Osteocyte (in vitro differentiated cells): ENCODE measurements at places on chromosomes 11 and 22. TPM values are rescaled to one million over a fixed set of nuclear protein-coding genes. Genes with fewer than 3 reads are reported as not detected.

DNA sequence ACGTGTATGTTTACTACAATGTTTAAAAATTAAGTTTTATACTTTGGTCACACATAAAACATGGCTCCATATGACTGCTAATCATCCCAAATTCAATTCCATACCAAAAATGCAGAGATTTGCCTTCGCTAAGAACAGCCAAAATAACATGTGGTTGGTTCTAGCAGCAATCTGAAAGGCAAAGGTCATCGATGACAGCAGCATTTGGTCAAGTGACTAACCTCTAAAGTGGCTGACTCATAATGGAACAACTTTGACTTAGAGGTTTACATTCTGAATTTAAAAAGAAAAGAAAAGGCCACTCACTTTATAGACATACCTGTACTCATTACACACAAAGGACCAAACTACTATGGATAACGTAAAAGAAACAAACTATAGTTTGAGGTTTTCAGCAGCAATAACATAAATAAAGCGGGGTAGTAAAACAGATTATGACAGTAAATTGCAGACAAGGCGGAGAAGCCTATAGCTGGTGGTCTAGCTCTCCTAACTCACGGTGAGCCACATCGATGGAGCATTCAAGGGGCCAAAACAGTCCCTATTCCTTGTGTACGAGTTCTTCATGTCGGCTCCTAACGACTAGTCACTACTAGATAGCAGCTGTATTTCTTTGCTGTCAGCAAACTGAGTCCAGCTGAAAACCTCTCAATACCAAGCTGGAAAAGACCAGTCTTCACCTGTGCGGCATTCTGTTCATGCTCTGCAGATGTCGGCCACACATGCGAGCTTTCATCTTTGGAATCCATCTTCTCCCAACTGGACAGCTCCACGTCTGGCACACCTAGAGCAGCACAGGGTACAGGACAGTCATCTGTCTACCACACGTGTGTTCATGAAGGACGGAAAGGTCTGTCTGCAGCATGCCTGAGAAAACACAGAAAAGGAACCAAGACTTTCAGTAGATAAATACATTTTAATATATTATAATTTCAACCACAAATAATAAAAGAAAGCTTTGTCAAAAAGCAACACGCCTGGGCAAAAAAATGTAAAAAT is 42.1 kb downstream of the PRDM10 start:
- DNase-seq = no peak

DNA sequence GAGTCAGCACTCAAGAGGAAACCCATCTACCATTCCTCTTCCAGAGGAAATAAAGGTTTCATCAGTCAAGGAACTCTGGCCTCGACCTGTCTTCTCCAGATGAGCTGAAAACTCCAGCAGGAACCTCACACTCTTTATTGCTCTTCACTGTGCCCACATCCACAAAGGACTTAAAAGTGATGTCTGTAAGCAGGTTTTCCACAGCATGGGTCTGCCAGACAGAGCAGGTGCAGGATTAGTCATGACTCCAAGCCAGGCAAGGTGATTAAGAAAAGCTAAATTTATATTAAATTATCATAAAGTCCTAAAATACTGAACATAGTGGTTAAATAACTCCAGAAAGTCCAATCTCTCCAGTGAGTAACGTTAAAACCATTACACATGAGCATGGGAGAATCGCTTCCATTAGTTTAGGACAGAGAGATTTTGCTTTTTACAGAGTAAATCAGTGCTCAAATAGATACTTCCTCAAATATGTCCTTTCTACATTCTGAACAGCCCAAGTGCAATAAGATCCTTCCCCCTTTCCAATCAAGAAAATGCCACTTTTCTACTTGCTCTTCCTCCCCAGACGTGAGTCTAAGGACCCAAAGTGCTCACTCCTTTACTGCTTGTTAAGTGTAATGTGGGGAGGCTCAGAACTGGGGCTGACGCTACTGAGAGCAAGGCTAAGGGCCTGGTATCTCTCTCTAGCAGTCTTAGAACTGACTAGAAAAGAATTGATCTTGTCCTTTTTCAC is 10.7 kb upstream of the CKAP5 start:
- no peak for DNase-seq

GRCh38 chr11:73963861-73964260 is 13.0 kb downstream of the DNAJB13 start:
- DNase-seq = no peak

GRCh38 chr11:1829039-1829820 is 5.6 kb upstream of the SYT8 start:
- no peak for DNase-seq

DNA sequence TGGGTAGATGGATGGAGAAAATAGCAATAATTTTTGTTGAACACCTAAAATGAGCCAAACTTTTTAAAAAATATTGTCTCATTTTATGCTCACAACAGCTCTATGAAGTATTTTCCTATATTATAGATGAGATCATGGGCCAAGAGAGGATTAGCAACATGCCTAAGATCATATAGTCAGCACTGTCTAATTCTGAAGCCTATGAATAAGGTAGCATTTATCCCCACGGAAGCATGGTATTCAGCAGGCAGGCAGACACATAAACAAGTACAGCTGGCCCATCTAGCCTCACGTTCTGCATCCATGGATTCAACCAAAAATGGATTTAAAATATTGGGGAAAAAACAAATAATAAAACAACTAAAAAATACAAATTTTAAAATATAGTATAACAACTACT is 21.9 kb upstream of the RAB30 start:
- no peak for DNase-seq

DNA sequence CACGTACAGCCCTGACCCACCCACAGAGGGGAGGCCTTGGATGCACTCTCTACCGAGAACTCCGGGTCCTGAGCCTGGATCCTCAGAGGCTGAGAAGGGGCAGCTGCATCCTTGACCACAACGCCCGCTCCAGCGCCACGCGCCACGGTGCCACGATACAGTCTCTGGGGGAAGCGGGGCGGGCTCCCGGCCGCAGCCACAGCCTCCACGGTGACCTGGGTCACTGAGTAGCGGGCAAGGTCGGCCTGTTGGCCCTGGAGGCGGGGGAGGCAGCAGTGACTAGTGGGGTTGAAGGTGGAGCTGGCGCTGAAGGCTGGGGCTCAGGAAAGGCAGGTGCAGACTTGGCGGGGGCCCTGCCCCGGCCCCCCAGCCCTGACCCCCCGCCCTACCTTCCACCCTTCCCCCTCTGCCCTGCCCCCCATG is 3.9 kb upstream of the IRF7 start:
- no peak for DNase-seq

DNA sequence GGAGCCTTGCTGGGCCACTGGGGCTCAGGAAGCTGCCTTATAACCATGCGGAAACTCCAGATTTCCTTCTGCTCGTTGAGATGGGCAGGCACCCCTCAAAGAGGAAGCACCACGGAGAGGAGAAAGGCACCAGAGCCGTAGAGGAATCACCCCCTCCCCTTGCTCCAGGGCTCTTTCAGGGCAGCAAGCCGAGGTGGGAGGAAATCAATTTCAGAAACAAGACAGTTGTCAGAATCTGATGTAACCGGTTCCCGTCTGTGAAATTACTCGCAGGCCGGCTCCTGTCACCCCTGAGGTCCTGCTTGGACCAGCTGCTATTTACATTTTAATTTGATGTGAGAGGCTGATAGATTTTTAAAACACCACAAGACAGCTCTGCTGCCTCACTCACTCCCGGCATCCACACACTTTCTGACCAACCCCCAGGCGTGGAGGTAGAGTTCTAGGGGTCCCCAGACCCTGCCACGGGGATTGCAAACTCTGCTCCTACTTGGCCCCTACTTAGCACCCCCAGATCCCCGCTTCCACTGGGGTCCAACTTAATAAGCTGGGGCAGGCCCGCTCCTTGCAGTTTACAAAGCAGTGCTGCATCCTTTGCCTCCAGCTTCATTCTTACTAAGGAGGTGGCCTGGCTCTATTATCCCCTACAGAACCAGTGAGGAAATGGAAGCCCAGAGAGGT is 162.5 kb downstream of the CEP164 start:
- DNase-seq = no peak

GRCh38 chr11:1118755-1119603 is 38.8 kb upstream of the MUC5AC start:
- peak; percentile 81 for DNase-seq

- DNase-seq = no peak
Observed at GRCh38 chr11:69636512-69637197, 4.3 kb upstream of the CCND1 start.

HMOX1 gene
- 37.2 and 44.3 TPM in 2 replicates for total RNA-seq
